ENCODE measurements at places on chromosomes 7 and 10.

GRCh38 chr7:118938845-118939244 is 714.3 kb downstream of the ANKRD7 start:
- no peak for DNase-seq

GRCh38 chr7:102916426-102916825 is 3.6 kb downstream of the LRRC17 start:
- DNase-seq, result no peak

DNA sequence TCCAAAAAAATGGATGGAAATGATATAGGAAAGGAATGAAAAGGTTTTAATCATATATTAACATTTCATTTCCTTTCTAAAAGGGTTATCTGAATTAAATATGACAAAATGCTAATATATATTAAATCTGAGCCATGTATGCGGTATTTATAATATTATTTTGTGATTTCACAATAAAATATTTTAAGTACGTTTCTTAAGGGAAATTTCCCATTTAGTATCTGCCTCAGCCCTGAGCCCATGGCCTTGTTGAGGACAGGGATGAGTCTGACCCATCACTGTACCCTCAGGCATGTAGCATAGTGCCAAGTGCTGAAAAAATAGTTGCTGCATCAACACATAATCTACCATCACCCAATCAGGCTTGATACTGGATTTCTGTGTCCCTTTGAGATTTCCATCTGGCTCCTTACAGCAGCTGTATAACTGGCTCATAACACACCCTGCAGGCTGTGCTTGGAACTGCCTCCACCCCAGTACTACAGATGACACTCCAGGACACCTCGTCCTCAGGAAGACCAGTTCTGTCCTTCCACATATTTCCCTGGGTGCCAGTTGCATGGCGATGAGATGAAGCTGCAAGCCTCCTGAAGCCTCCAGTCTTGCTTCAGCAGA is 59.4 kb upstream of the ASAH2 start:
- peak; percentile 53 for DNase-seq

GRCh38 chr10:21668831-21669230 is 134.8 kb downstream of the MLLT10 start:
- DNase-seq, result no peak

DNA sequence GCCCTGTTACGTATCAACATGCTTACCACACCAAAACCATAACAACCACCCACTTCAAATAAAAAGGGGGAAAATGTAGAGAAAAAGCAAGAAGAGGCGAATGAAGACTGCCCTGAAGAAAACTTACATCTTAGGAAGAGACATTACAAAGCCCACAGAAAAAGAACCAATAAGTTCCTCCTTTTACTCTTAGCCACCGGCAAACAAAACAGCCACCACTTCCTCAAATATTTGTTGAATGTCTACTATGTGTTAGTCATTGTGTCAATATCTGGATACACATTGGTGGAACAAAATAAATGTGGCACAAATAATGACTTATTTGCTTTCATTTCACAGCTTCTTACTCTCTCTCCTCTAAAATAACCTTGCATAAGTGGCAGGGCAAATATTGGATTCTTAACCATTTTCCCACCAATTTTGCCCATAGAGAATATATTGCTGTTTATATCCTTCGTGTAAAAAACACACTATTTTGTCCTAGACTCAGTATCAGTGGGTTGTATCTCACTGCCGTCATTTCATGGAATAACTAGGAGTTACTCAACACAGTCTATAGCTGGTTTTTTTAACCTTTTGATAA is 106.8 kb downstream of the ANK3 start:
- peak; percentile 74 for DNase-seq

- peak; percentile 89 for DNase-seq
These were observed 122.7 kb downstream of the MAD1L1 start for GRCh38 chr7:2109936-2110609.

GRCh38 chr10:22648547-22648961 is 65.8 kb downstream of the PIP4K2A start:
- no peak for DNase-seq

- DNase-seq, result no peak
These were observed 4.0 kb downstream of the ITIH2 start for GRCh38 chr10:7707102-7707501.

DNA sequence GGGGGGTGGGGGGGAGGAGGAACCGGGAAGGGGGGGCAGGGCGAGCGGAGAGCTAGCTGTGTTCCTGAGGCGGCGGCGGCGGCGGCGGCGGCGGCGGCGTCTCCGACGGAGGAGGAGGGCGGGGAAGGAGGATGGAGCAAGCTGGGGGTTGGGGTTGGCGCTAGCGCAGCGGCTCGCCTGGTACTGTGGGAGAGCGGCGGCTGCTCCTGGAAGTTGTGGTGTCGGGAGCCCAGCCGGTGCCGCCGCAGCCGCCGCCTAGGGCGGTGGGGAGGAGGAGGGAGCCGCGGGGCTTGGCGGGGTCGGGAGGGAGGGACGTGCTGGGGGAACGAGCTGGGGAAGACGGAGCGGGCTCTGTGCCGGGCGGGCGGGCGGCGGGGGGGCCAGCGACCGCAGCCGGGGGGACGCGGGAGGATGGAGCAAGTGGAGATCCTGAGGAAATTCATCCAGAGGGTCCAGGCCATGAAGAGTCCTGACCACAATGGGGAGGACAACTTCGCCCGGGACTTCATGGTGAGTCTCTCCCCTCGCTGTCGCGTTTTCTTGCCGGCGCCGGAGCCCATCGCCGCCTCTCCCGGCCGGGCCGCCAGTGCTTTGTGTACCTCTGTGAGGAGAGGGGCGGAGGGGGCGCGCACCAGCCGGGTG is at the start of gene PTPN12:
Gene PTPN12 (plus strand): TSS at position 160 of the 642 bp plus-strand sequence. CDS start 252 bp downstream, at position 412.
- no peak for DNase-seq

- no peak for DNase-seq
These were observed 14.8 kb downstream of the C7orf33 start for GRCh38 chr7:148605350-148605749.

DNA sequence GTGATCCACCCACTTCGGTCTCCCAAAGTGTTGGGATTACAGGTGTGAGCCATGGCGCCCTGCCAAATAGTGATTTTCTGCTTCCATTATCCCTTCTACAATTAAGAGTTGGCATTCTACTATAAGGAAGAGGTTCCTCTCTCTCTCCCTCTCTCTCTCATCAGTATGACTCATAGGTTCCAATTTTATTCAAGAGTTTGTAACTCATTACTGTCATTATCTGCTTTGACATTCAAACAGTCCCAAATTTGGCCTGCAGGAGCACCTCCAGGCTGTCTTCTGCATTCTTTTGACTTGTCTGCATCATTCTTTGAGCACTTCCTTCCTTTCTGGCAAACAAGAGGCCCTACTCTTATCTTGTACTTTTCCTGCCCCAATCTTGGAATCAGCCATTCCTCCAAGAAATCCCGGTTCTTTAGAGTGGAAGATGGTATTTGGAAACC is 33.2 kb upstream of the CALU start:
- no peak for DNase-seq

GRCh38 chr10:57249615-57250281 is 888.7 kb upstream of the ZWINT start:
- DNase-seq, result no peak

DNA sequence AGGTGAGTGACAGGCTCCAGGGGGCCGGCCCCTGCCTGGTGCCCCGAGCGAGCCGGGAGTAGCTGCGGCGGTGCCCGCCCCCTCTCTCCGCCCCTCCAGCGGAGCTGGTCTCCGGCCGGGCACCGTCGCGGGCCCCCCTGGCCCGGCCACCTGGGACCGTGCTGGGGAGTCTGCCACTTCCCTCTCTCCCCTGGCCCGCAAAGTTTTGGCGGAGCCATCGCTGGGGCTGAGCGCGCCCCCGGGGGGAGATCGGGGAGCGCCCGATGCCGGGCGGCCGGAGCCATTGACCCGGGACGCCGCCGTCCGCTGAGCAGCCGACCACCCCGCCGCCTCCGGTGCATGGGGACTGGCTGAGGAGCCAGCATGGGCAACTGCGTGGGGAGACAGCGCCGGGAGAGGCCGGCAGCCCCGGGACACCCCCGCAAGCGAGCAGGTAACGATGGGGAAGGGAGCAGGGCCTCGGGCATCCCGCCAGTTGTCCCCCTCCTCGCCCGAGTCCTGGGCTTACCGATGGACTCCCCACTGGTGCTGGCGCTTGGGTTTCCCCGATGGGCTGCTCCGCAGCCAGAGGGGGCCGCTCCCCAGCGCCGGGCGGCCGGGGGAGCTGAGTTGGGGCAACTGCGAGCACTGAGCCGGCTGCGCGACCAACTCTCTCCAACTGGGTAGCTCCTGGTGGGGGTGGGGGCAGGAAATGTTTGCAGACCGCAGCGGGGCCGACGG is at the start of gene UBTD1:
Gene UBTD1 (plus strand): TSS at position 84 of the 720 bp plus-strand sequence. CDS start 280 bp downstream, at position 364.
- peak; percentile 27 for DNase-seq

DNA sequence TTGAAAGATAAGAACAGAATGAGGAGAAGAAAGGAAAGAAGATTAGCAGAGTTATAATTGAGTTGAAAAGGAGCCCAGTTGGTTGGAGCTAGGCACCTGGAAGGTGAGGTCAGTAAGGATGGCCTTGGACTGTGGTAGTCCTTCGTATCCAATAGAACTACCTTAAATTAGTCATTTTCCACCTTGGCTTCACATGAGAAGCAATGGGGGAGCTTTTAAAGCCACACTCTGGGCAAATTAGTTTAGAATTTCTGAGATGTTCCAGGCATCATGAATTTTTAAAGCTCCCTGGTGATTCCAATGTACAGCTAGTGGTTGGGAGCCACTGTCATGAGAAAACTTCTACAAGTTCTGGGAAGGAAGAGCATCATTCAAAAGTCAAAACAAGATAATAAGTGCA is 27.3 kb upstream of the CYP3A5 start:
- DNase-seq, result no peak

- no peak for DNase-seq
These were observed 292.3 kb downstream of the SORCS1 start for GRCh38 chr10:106872176-106872575.

- DNase-seq, result no peak
These were observed 61.7 kb downstream of the PALD1 start for GRCh38 chr10:70540089-70540788.

GRCh38 chr7:79936281-79936983 is 198.2 kb upstream of the GNAI1 start:
- DNase-seq, result no peak

DNA sequence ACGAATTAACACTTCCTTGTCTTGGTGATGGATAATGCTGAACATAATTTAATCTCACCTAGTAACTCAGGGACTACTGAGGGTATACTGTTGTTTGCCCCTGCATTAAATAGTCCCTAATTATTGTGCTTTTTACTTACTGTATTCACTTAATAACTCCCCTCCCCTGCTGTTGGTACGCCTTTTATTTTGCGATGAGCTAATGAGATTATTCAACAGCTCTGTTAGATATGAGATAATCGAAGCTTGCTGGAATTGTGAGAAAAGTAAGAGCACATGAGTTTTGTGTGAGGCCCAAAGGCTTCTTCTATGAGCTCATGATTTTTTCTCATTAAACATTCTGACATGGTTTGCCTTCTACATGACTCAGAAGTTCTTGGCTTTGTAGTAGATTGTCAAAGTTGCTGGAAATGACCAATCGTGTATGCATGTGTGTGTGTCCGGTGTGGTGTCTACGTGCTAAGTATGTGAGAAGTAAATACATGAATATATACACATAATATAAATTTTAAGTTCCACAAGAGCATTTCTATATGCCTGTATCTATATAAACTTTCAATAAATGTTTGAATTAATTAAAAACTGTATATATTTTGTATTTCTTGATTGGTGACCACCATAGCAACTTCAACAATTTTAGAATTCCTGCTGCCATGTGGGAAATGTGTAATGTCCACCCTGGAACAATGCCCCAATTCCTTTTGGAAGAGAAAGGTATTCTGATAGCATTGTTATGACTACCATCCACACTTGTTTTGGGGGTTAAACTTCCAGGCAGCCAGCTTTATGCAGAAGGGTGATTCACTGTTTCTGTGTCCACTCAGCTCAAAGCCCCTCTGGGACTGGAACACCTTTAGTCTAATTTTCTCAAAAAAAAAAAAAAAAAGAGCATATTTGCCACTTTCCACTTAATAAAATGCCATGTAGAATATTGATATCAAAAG is 106.2 kb downstream of the SAMD9 start:
- DNase-seq, result no peak

DNA sequence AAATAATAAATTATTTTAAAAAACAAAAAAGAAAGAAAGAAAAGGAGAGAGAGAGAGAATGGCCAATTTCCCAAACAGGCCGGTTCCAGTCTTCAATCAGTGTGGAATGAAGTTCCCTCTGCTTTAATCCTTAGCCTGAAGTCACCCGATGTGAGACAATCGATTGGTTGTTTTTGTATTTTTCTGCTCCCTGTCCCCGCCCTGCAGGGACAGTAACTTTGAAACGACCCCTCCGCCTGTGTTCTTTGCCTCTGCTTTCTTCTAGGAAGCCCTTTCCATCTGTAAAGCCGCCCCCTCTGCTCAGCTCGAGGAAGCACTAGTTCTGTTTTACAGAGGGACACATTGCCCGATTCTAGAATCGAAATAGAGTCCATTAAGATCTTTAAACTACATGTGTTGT is 33.4 kb downstream of the FOXL3 start:
- no peak for DNase-seq

DNA sequence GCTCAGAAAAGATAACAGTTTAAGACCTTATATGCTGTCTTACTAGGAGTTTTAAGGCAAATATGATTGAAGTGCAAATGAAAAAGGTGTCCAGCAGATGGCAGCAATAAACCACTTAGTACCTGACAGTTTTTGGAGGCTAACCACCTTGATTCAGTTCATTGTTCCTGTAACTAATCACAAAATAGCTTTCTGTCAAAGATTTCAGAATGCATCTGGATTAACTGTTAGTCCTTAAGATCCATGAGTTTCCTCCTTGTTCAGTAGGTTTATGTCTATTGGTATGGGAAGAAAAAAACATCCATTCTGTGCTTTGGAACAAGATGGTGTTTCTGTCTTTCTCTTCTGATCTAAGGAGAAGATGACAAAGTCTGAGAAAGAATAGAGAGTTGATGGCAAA is 46.6 kb downstream of the CCSER2 start:
- DNase-seq, result peak; percentile 85

- no peak for DNase-seq
These were observed 10.3 kb upstream of the STK17A start for GRCh38 chr7:43572516-43573049.

DNA sequence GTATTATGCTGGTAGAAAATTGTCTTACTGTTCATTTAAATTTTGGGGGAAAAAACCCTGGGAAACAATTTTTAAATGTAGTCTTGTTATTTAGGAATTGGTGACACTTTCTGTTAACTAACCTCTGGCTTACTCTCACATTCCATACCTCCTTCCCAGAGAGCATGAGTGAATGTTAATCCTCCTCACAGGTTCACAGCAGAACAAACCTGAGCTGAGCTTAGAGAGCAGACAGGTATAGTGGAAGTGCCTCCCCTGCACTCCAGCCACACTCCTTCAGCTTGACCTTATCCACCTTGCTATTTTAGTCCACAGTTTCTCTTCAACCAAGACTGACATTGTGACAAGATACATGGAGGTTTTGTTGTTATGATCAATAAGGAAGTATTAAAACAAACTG is 235.9 kb downstream of the FOXP2 start:
- DNase-seq, result no peak

Measured in HT-29 (cell line).